ENCODE measurements at places on chromosomes 7 and 10.

- no peak for DNase-seq
These were observed 87.6 kb upstream of the ATP6V0A4 start for GRCh38 chr7:138885383-138886147.

- no peak for DNase-seq
These were observed 112.0 kb downstream of the PDE1C start for GRCh38 chr7:31958226-31958625.

DNA sequence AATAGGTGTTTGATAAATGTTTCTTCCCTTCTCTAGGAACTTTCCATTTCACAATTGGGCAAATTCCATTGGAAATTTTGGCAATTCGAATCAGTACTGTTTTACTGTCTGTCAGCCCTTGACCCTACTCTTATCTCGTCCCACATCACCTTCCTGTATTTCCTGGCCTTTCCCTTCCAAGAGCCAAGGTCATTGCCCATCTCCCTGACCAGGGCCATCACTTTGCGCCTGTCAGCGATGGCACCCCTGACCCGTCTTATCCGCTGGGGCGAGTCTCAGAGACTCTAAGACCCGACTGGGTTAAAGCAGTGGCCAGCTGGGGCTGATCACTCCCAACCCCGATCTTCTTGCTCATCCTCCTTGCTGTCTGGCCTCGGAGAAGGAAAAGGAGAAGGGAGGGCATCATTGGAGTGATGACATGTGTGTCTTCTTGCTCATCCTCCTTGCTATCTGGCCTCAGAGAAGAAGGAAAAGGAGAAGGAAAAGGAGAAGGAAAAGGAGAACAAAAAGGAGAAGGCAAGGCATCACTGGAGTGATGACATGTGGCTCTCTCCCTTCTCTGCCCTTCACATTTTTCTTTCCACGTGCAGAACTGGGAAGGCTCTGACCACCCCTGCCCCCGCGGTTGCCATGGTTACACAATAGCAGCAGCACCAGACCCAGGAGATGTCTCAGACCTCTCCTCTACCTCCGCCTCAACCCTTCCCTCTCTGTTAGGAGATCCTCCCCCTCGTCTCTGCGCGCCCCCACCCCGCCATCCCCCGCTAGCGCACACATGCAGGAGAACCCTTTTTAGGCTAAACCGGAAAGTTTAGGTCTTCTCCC is 2.0 kb downstream of the SEMA3D start:
- DNase-seq: no peak

DNA sequence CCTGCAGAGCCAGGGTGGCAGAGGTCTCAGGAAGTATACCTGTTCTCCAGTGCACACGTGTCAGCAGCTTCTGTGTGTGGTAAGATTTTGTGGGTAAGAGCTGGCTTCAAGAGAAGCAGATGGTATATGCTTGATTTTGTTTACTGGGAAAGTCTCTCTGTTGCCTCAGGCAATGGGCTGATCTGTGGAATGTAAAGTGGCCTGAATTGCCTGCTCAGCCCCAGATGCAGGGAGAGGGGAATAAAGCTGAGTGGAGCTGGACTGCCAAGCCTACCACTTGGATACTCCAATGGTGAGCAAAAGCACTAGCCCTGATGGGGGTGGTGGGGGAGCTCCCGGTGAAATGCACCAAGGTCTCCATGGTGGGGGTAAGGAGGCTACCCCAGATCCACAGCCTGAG is 156.1 kb downstream of the WDR11 start:
- no peak for DNase-seq

DNA sequence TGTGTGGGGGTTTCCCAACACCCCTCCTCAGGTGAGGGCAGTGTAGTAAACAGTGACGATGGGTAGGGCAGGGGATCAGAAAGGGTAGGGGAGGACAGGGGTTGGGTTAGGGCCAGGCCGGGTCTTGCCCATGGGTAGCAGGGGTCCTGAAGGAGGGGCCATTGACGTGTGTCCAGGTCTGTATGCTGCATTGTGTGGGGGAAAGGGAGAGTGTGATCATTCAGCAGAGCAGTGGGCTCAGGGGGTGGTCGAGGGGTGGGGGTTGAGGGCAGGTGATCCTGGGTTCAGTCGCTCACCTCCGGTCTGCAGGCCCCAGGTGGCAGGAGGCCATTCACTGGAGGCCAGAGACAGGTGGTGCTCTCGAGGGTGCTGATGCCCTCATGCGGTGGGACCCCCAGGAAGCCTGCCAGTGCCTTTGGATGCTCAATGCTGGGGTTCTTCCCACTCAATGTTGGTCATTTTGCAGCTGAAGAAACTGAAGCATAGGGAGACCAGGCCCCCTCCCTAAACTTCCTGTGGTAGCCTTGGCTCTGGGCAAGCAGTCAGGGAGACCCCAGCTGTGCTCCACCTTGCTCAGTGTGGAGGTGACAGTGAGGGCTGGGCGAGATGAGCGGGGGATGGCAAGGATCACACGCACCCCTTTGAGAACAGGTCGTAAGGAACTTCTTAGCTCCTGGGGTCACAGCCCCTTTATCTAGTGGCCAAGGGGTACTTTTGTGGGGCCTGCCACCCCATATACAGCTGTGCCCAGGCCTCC is 48.8 kb upstream of the CAMK2B start:
- no peak for DNase-seq

DNA sequence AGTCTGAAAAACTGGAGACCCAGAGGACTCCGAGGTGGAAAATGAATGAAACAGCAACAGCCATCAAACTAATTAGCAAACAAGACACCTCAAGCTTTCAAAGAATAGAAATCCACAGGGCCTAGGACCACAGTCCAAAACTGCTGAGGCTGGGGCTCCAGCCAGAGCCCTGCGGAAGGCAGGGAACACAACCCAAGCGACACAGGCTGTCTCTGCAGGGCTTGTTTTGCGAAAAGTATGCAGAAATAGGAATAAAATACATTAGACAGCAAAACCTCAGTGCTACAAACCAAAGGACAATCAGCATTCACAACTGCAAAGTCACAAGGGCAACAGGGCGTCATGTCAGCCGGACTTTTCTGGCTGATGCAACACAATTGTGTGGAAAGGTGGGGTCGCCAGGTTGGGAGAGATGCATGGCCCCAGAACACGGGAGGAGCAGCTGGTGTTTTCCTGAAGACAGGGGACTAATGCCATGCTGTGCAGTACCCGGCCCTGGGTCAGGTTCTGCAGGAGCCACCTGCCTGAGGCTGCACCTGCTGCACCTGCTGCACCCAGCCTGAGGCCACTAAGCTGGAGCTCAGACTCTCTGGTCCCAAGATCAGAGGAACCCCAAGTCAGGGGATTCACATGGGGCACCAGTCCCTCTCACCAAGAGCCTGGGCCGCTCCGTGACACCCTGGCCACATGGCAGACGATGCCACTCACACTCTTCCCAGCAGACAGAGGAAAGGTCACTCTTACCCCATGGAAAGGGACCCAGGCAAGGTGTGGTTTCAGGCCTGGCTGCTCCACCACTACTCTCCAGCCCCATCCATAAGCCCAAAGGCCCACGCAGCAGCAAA is 74.2 kb downstream of the MAD1L1 start:
- no peak for DNase-seq
